ENCODE measurements at places on chromosomes 7 and 10.

GRCh38 chr7:70212281-70212680 is 614.0 kb downstream of the AUTS2 start:
- no peak for DNase-seq

DNA sequence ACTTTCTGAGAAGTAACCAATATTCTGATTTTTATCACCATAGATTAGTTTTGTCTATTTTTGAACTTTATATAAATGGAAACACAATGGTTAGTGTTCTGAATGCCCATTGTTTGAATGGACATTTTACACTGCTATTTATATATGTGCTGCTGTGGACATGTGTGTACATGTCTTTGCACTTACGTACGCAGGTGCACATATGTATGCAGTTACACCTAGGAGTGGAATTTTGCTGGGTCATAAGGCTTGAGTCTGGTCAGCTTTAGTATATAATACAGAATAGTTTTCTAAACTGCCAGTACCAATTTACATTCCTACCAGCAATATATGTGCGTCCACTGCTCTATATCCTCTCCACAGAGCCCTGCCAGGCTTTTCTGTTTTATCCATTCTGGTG is 24.5 kb upstream of the ZEB1 start:
- DNase-seq, result no peak

DNA sequence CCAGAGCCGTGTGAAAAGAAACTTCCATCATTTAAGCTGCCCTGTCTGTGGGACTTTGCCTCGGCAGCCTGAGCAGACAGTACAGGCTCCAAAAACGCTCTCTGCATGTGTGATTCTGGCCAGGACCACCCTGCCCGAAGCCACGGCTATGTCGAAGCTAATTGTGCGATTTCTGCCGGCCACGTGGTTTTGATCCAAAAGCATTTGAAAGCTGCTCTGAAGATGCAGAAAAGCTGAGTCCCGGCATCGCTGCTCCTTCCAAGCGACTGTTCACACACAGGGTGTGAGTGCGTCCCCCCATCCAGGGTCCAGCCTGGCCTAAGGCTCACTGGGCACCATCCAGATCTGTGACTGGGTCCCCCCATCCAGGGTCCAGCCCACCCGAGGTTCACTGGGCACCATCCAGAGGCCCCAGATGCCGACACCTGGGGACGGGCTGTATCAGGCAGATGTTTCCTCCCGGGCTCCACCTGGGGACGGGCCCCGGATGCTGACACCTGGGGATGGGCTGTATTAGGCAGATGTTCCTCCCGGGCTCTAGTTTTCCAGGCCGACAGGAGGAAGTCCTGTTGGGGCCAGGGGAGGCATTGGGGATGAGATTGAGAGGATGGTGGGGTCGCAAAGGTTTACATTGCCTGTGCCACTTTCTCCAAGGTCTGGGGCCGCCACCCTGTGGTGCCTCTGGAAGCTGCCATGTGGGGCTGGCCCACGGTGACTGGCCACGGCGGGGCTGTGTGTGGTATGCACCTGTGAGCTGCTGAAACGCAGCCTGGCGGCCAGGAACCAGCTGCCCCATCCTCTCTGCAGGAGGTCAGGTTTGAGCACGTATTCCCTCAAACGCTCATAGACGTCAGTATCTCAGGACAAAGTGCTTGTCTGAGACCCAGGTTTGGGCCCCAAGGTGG is 527.4 kb downstream of the DNAJB6 start:
- no peak for DNase-seq

DNA sequence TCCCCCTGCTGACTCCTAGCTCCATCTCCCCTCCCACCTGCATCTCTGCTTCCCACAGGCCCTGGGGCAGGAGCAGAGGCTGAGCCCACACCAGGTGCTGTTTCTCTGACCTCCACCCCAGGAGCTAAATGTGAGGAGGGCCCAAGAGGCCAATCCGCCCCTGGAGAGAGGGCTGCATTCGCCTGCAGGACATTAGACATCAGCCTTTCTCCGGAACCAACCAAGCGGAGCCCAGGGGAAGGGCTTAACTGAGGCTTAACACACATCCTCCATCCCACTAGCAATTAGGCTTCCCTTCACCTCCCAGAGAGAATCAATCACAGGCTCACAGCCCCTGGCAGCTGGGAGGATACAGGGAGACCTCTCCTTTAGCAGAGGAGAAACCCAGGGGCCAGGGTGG is 50.5 kb downstream of the SH3PXD2A start:
- DNase-seq, result no peak

- DNase-seq, result no peak
Observed at GRCh38 chr7:1160670-1161021, 650 bp upstream of the ZFAND2A start.

- DNase-seq, result no peak
Observed at GRCh38 chr10:127577376-127578258, 28.5 kb downstream of the NPS start.

GRCh38 chr10:4196771-4197390 is 411.9 kb upstream of the KLF6 start:
- DNase-seq, result no peak

DNA sequence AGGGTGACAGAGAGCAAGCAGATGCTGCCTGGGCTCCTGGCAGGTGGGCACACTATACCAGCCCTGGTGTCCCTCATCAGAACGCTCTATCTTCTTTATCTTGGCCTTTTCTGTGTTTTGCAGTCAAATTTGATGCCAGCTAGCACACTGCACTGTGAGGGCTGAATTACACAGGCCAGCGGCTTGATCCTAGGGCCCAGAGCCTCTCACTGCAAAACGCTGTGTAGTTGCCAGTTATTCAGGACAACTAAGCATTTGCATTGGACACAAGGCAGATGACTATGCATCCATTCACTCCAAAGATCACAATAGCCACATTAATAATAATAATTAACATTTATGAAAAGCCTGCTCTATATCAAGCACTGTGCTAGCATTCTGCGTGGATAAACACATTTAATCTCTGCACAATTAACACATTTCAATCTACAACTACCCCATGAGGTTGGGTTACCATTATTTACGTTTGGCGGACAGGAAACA is 100.3 kb downstream of the PAXIP1 start:
- no peak for DNase-seq

GRCh38 chr7:113657603-113658002 is 261.2 kb downstream of the PPP1R3A start:
- DNase-seq, result no peak

- no peak for DNase-seq
Observed at GRCh38 chr10:102341038-102341688, 54.3 kb upstream of the NFKB2 start.

DNA sequence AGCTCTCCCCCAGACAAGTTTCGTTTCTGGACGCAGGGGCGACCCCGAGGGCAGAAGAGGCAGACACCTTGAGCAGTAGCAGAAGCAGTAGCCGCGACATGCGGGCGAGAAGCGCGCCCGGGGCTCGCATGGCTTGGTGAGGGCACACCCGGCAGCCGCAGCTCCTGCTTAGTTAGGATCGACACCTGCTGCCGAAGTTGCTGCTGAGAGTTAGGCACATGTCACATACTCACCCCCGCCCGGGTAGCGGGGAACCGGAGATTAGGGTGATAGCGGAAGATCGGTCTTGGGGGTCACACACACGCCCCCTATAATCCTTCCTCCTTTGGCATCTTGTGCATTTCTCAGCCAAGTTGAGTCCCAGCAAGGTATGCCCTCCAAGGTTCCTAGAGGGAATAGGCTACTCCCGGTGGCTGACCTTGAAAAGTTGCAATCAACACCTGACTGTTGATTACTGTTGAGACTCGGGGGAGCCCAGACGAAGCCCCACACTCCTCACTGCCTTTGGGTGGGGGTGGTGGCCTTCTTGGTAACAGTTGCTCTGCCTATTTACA is 668 bp downstream of the GPR37 start:
- no peak for DNase-seq

DNA sequence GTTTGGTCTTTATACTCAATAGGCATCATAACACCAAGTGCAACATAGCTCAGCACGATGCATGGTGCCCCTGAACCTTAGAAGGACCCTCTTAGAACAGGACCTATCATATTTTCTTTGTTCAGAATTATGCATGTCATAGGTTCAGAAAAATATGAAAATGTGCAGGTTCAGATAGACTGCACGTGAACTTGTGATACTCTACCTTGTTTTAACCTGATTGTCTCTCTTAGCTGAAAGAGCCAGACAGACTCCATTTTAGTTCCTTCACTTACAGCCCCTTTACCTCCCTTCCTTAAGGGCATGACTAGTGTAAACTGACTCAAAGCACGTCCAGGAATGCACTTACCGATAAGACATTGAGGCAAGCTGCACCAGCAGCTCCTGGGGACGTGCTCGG is 35.1 kb downstream of the MYOF start:
- no peak for DNase-seq

GRCh38 chr7:129553899-129554461 is 51.6 kb downstream of the SMKR1 start:
- peak; percentile 6 for DNase-seq

DNA sequence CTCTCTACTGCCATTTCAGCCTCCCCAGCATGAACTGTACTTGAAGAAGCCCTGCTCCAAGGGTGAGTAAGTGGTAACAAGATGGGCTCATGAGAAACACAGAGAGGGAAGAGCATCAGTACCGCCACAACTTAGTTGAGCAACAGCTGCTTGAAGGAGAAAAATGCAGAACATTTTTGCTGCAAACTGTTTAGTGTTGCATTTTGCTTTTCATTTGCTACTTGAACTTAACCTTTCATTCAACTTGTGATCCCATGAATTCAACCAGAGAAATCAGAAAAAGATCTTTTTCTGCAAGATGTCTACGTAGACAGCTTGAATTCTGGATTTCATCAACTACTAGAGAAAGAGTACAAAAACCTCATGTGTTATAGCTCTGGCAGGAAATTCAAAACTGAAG is 40.7 kb downstream of the ANK3 start:
- DNase-seq, result no peak

DNA sequence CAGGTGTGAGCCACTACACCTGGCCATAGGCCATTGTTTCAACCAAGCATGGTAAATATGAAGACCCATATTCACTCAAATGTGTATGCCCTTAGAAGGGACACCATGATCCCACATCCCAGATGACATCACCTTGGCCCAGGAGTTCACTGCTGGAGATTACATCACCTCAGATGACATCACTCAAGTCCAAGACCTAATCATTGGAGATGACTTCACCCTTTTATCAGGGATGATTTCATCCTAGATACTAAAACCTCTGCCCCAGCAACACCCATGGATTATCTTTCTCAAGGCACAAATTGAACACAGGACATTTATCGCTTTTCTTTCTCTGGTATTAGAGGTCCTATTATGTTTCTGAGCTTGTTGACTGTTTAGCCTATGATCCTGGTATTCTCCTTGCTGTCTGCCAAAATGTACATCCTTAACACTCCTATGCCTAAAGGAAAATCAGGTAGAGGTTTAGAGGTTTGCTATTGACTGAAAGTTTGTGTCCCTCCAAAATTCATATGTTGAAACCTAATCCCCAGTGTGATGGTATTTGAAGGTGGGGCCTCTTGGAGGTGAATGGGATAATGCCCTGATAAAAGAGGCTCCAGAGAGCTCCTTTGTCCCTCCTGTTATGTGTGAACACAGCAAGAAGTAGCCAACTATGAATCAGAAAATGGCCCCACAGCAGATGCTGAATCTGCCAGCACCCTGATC is 9.8 kb upstream of the CYP2C18 start:
- no peak for DNase-seq

DNA sequence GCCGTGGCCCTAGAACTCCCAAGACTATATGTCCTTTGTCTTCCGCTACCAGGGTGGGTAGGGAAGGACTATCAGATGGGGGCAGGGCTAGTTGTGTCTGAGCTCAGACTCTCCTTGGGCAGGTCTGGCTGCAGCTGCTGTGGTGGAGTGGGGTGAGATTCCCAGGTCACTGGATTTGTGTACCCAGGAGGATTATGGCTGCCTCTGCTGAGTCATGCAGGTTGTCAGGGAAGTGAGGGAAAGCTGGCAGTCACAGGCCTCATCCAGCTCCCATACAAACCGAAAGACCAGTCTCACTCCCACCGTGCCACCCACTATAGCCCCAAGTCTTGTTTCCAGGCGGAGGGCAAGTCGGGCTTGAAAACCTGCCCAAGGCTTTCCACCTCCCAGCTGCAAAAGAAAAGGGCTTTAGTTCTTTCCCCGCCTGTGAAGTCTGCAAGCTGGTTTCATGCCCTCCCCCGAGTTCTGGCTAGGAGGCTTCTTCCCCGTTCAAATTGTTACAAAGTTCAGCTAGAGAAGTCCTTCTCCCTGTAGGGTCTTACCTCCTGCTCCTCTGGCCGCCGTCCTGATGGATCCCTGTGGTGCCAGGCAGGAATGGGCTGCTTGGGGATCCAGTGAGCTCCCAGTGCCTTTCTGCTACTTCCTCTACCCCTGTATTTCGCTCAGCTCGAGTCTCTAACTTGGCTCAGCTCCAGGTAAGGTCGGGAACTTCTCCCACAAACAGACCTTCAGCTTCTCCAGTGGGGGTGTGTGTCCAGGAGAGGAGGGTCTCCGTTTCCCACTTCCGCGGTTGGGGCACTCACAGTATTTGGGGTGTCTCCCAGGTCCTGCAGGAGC is 106.8 kb upstream of the FGL2 start:
- no peak for DNase-seq

- DNase-seq, result no peak
Observed at GRCh38 chr10:6819301-6819700, 239.2 kb upstream of the PRKCQ start.

GRCh38 chr7:107210400-107210799 is 41.6 kb downstream of the HBP1 start:
- no peak for DNase-seq

DNA sequence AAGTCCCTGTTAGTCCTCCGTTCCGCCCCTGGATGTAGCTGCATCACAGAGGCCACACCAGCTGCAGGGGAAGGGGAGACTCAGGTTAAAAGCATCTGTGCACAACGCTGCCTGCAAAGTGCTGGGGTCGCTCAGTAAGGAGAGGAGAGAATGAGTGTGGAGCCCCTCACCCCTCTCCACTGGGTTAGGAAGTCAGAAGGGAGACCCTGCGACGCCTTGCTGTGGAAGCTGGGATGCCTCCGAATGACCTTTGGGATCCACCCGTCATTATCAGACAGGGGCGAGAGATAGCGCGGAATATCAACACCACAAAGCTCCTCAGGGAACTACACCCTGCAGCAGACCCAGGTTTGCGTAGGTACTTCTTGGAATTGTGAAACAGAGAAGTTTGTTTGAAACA is 167.7 kb upstream of the SHH start:
- DNase-seq, result no peak

GRCh38 chr10:96541921-96542320 is 28.2 kb upstream of the TLL2 start:
- DNase-seq, result no peak

DNA sequence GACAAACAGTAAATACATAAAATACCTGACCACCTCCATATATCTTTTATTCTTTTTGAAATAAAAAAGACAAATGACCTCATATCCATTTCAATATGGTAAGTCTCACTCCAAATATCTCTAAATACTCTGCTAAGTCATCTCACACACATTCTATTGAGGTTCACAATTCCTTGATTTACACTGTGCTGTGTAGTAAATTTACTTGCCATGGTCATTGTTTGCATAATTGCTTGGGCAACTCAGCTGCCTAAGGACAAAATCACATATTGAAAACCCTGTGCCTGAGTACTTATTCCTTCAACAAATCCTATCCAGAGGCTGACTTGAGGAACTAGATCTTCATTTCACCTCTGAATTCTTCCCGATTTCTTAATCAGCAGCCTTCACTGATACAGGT is 176.4 kb downstream of the THSD7A start:
- no peak for DNase-seq

GRCh38 chr10:48759113-48759901 is 74.6 kb downstream of the WDFY4 start:
- DNase-seq, result no peak

- DNase-seq, result no peak
Observed at GRCh38 chr7:93461350-93461749, 113.2 kb downstream of the CALCR start.
